ENCODE measurements at places on chromosomes 7 and 10.

DNA sequence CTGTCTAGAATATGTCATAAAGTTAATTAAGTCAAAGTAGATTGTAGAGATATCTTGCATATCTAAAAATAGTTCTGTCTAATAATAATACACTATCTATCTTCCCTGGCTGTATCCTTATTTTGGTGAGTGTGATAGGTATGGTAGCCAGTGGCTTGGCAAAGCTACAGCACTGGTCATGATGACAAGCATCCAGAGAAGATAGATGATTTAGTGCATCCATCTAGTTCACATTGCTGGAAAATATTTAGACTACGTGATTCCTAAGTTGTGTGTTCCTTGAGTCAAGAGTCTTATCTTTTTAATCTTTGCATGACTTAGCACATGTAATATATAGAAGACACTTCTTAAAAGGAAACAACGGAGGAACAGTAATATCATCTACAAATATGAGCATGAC is 711.2 kb upstream of the KCND2 start:
- no peak for DNase-seq

DNA sequence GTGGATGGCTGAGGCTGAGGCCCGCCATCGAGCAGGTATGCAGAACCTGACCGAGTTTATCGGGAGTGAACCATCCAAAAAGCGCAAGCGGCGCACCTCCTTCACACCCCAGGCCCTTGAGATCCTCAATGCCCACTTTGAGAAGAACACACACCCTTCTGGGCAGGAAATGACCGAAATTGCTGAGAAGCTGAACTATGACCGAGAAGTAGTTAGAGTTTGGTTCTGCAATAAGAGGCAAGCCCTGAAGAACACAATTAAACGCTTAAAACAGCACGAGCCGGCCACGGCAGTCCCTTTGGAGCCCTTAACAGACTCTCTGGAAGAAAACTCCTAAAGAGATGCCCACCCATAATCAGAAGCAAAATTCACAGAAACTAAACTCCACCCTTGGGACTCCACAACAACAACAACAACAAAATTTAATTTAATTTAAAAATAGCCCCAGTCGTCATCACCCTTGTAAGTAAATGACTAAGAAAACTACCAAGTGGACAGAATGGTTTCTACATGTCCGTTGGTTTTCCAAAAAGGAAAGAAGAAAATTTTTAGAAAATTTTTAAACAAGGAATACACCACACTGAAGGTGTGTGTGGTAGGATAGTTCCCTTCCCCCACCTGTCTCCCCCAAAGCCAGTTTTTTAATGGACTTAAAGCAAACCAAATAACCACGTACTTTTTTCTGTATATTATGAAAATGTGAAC is 101.7 kb upstream of the YAE1 start:
- no peak for DNase-seq

GRCh38 chr7:22676385-22676784 is 50.6 kb upstream of the IL6 start:
- no peak for DNase-seq

DNA sequence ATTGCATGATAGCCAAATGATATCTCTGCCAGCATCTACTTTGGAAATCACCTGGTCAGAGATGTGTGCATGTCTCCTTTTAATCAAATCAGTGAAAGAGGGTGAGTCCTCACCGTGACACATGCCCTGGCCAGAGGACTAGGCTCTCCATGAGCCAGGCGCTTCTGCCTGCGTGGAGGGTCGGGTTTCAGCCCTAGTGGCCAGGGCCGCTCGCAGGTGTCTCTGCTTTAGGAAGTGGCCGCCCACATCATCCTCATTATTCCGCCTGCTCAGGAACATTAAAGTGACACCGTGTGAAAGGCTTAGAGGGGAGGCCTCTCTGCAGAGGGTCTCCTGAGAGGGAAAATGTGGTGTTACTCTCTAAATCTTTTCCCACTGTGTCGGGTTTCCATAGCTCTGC is 173.6 kb upstream of the PRKCQ start:
- DNase-seq = no peak

- no peak for DNase-seq
Observed at GRCh38 chr10:102004376-102004775, 51.6 kb downstream of the ARMH3 start.

GRCh38 chr7:137658190-137658900 is 188.4 kb downstream of the DGKI start:
- DNase-seq = no peak

DNA sequence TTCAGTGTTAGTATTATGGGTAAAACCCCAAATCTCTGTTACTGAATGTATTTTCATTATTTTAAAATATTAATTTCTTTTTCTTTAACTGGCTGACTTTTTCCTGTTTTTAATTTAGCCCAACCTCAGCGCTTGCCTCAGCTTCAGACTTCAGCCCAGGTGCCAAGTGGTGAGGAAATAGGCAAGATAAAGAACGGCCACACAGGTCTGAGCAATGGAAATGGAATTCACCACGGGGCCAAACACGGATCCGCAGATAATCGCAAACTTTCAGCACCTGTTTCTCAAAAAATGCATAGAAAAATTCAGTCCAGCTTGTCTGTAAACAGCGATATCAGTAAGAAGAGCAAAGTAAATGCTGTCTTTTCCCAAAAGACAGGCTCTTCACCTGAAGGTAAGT is 57.5 kb downstream of the MDFIC start:
- peak; percentile 22 for DNase-seq

DNA sequence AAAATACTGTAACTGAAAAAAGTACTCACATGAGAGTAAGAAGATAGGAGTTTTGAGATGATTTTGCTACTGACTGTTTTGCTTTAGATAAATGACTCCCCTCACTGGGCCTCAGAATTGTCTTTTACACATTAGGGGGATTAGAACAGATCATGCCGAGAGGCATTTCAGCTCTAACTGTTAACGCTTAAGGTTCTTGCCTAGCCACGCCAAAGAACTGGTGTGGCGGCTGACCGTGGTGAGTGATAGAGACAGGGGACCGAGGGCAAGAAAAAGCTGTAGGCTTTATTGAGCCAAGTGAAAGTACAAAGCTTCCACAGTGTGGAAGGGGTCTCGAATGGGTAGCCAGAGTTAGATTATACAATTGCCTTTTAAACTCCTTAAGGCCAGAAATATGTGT is 368.5 kb upstream of the MYO3A start:
- no peak for DNase-seq

DNA sequence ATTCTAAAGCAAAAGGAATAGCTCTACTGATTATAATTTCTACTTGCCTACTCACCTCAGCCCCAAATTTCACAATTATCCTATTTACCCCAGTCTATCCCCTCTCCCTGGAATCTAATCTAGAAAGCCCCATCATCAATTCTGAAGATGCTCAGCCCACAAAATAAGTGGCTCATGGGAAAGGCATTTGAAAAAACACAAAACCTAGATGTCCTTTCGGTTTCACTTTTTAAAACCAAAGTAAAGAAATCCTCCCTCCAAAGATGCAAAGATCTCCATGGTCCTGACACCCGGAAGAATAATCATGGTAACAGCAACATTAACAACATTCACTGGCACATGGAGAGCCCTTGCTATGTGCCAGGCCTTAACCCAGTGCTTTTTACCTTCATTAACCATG is 224.8 kb downstream of the FGFR2 start:
- no peak for DNase-seq

DNA sequence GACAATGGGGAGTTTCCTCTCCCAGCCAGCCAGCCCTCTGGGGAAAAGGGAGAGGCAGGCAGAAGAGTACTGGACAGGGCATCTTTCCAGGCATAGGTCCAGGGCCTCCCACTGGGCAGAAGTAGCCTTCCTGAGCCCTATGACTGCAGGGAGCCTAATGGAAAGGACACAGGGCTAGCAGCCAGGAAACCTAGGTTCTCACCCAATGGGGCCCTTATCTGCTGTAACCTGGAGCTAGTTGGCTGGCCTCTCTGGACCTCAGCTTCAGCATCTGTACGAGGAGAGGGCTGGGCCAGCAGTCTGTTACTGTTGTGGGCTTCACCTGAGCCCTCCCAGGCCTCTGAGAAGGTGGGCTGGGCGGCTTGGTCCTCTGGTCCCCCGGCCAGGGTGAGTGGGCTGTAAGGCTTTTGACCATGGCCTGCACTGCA is 22.4 kb downstream of the LDB3 start:
- DNase-seq = no peak

DNA sequence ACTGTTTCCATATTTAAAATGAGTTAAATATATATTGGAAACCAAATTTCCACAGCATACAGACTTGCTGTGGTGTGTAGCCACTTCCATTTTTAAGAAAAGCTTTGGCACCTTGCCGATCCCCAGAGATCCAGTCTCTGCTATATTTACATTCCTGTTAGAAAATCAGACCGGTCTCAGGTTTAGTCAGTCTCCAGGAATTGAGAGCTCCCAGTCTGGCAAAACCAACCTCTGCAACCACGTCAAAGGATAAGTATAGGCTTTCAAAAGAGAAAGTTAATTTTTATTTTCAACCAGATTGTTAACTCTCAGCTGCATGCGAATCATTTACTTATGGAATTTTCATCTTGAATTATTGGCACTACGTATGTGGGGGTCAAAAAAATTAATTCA is 28.2 kb downstream of the PUS7 start:
- DNase-seq = peak; percentile 54

DNA sequence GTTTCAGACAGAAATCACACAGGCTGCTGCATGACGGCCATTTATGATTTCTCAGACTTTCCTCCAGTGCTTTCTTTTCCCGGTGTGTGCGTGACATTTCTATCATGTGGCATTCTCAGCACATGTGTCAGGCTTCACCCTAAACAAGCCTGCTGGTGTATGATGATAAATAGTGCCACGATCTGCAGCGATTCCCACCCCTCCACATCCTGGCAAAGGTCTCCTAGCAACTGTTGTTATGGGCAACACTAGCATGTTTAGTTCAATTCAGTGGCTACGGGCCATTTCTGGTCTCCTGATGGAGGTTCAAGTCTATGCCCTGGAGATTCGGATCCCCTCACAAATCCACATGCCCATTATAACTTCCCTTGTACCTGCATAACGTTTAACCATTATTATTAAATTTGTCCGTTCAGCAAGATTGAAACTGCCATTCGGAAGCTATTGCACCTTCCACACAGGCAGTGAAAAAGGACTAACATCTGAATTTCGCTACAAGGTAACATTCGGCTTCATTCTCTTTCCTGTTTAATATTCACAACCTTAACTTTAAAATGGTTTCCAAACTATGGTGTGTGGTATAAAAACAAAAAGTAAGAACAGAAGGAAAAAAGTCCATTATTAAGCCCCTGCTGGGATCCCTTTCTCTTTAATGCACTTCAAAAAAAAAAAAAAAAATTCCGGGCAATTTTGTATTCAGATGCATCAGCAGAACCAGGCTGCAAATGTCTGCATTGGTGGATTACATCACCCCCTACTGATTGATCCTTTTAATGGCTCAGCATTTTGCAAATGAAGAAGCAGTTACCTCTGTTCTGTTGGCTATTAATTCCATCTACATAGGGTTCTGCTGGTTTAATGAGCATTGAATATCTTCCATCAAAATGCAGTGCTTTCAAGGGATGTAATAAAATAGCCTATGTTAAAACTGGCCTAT is 90.2 kb downstream of the FRMD4A start:
- no peak for DNase-seq

DNA sequence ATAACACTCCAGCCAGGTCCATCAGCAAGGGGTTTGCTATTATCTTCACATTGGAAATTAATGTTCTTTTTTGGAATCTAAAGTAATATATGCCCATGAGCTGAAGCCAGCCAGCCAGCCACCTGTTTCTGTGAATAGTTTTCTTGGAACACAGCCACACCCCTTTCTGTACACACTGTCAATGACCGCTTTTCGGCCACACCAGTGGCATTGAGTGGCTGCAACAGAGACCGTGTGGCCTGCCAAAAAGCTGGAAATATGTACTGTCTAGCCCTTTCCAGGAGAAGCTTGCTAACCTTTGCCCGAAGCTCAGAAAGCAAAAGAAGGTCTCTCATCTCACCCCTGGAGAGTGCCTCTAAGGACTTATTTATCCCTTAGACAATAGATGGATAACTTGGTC is 98.5 kb upstream of the NPS start:
- no peak for DNase-seq

GRCh38 chr7:2792856-2793487 is 51.1 kb downstream of the GNA12 start:
- no peak for DNase-seq

DNA sequence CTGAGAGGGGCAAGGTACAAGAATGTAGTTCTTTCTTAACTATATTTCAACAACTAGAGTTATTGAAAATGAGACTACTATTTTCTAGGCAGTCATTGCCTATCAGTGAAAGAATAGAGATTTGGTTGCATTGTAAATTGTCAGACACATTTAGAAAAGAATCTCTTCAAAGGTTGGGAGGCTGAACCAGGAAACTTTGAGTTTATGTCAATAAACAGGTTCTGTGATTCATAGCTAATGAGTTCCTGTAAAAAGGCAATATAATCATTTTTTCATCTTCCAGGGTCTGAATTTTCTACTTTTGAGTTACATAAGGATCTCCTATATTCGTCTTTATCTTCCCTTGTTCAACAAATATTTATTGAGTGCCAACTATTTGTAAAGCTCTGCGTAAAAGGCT is 47.1 kb downstream of the MAGI2 start:
- DNase-seq = no peak

GRCh38 chr7:149669121-149669818 is 104.1 kb downstream of the ZNF467 start:
- no peak for DNase-seq

DNA sequence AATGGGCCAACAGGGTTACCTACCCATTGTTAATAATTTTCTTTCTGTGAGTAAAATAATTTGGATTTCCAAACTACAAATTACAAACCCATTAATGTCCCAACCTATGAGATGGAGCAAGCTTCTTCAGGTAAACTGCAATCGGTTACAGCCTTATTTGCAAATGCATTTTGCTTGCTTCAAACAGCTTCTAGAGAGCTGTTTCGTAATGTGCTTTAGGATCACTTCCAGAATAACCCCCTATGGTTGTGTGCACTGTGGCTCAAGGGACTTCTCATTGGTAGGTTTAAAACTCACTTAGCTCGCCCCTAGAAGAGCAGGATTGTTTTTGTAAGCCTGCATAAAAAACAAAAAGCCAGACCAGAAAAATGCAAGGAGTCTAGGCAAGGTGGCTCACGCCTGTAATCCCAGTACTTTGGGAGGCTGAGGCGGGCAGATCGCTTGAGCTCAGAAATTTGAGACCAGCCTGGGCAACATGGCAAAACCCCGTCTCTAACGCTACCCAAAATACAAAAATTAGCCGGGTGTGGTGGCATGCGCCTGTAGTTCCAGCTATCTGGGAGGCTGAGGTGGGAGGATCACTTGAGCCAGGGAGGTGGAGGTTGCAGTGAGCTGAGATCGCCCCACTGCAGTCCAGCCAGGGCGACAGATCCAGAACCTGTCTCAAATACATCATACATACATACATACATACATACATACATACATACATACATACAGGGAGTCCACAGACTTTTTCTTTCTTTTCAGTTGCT is 3.3 kb upstream of the MAP3K8 start:
- DNase-seq = no peak

- no peak for DNase-seq
Observed at GRCh38 chr7:80151274-80151665, 16.6 kb downstream of the GNAI1 start.

All from breast epithelium (tissue), 4 donors.